ENCODE measurements at places on chromosomes 12 and 14. TPM values are rescaled to one million over a fixed set of nuclear protein-coding genes. Genes with fewer than 3 reads are reported as not detected.

The ENDOU gene
- total RNA-seq: not detected

The LHX5 gene
- 2.1 TPM for total RNA-seq

The KCNK10 gene
- 0.29 TPM for total RNA-seq

The PIANP gene
- total RNA-seq: 5.2 TPM

DNA sequence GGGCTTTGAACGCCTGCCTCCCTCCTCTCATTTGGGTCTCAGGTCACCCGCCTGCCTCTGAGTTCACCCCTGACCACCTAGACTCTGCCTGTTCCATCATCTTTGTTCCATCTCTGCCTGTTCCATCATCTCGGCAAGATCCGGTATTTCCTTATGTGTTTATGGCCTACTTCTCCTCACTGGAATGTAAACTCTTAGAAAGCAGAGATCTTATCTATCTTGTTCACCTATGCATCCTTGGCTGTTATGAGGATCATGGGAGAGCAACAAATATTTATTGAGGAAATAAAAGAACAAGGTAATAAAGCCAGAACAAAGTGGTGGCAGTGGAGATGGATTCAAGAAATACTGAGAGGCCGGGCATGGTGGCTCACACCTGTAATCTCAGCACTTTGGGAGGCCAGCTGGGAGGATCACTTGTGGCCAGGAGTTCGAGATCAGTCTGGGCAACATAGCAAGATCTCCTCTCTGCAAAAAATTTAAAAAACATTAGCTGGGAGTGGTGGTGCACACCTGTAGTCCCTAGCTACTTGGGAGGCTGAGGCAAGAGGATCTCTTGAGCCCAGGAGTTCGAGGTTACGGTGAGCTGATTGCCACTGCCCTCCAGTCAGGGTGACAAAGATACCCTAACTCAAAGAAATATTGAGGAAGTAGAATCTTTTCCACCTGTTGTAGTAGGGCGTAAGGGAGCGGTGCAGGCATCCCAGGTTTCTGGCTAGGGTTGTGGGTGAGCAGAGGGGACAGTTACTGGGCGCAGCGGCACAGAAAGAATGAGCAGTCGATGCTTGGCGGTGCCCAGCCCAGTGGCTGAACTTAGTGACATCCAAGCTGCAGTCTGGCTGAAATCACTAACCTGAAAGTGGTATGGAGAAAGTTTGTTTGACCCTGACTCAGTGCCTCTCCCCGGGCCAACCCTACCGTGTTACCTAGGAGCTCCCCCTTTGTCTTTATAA lies 1.7 kb upstream of the KLC1 start:
- peaks cover 2% of the 10 kb centered on the region for H3K4me1 ChIP-seq
- peaks cover 2% of the 10 kb centered on the region for H3K36me3 ChIP-seq
- H3K27ac ChIP-seq: no peak overlapping the region

DNA sequence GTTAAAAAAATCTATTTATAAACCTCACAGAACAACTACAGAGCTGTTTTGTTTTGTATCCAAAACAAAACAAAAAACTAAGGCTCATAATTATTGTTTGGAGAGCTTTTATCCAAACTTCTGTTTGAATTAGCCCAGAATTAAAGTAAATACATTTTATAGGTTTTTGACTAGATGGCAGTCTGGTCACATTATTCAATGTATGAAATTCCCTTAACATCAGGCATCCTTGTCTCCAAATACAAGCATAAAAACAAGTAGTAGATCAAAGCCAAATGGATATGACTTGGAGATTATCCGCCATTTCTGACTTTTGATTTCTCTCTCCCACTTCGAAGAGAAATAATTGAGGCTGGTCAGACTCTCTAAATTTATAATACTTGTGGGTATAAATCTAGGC lies 63.5 kb downstream of the SLC38A1 start:
- H3K4me1 ChIP-seq: peaks cover 4% of the 10 kb centered on the region
- peaks cover 91% of the 10 kb centered on the region for H3K36me3 ChIP-seq
- no peak for DNase-seq
- H3K27ac ChIP-seq: no peak overlapping the region
- H3K27me3 ChIP-seq: no peaks in the 10 kb centered on the region

GRCh38 chr12:110354172-110354780 lies 49.2 kb downstream of the ANAPC7 start:
- DNase-seq: no peak
- no peaks in the 10 kb centered on the region for H3K27me3 ChIP-seq
- H3K4me3 ChIP-seq: no peak overlapping the region
- no peaks in the 10 kb centered on the region for H3K4me1 ChIP-seq
- peaks cover 17% of the 10 kb centered on the region for H3K36me3 ChIP-seq

- DNase-seq: no peak
- H3K36me3 ChIP-seq: no peaks in the 10 kb centered on the region
- H3K27me3 ChIP-seq: no peaks in the 10 kb centered on the region
- no peaks in the 10 kb centered on the region for H3K4me1 ChIP-seq
Observed at GRCh38 chr12:114743799-114744198, 59.8 kb upstream of the TBX3 start.

DNA sequence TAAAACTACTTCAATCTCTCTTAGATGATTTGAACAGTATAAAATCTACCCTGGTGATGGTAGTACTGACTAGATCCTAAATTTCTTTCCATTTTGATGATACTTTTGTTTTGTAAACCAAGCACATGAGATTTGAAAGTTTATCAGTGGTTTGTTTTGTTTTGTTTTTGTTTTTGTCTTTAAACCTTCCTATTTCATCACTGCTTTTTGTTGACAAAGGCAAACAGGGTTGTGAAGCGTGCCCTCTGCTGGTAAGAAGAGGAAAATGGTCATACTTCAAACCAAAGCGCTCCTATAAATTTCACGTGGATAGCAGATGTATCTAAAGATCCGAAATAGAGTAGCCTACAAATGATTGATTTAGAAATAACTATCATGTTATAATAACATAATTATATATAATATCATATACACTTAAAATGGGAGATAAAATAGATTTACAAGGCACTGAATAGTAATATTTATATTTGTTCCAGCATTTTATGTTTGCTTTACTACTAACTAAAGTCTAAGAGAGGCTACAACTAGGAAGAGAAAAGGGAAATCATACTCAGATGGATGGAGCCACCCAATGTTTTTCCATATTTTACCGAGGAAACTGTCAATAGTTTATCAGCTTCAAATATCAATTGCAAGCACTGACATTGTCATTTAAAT lies 254.0 kb upstream of the USP15 start:
- peak; percentile 43 for DNase-seq
- no peaks in the 10 kb centered on the region for H3K4me1 ChIP-seq
- H3K4me3 ChIP-seq: no peak overlapping the region

DNA sequence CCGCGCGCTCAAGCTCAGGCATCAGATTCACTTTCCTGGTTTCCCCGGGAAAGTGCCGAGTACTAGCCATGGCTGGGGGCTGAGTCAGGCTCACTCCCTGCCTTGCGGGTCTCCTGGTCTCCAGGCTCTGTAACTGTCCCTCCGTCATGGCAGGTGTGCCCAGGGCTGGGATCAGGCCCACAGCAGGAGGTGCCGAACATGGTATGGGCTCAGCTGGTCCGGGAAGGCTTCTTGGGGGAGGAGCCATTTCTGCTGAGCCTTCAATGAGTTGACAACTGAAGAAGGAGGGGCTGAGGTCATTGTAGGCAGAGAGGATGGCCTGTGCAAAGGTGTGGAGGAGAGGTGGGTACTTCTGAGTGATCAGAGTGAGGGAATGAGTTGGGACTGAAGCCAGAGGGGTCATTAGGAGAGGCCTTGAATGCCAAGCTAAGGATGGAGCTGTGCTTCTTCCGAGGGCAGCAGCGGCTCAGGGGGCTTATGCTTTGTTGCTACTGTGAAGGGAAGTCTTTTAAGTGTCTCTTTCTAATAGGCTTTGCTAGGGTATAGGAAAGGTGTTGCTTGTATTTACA lies 769 bp downstream of the EXOC3L4 start:
- no peaks in the 10 kb centered on the region for H3K36me3 ChIP-seq
- no peaks in the 10 kb centered on the region for H3K27me3 ChIP-seq
- no peaks in the 10 kb centered on the region for H3K4me1 ChIP-seq
- H3K27ac ChIP-seq: no peak overlapping the region
- no peak overlapping the region for H3K4me3 ChIP-seq

DNA sequence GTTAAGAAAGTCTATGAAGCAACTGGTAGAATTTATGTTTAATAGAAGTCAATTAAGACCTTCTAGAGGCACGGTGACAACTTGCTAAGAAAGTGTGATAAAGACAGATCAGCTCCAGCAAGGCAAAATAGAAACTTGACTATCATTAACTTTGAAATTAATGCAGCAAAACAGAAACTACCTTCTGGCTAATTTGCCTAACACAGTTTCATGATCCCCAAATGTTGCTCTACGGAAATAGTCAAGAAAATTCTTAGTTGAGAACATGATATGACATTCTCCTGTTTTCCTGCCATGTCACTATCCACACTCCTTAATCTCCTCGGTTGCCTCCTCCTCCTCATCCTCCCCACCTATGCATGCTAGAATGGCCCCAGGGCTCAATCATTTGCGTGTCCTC lies 4.2 kb downstream of the DENND5B start:
- no peak overlapping the region for H3K27ac ChIP-seq
- no peaks in the 10 kb centered on the region for H3K27me3 ChIP-seq
- no peaks in the 10 kb centered on the region for H3K36me3 ChIP-seq
- H3K4me3 ChIP-seq: no peak overlapping the region

GRCh38 chr12:86903159-86903558 lies 647.0 kb upstream of the MGAT4C start:
- H3K27ac ChIP-seq: no peak overlapping the region
- H3K36me3 ChIP-seq: no peaks in the 10 kb centered on the region
- no peak for DNase-seq

GRCh38 chr14:47365233-47365632 lies 310.2 kb downstream of the MDGA2 start:
- peaks cover 6% of the 10 kb centered on the region for H3K4me1 ChIP-seq
- H3K27ac ChIP-seq: no peak overlapping the region
- DNase-seq: no peak
- no peak overlapping the region for H3K4me3 ChIP-seq

DNA sequence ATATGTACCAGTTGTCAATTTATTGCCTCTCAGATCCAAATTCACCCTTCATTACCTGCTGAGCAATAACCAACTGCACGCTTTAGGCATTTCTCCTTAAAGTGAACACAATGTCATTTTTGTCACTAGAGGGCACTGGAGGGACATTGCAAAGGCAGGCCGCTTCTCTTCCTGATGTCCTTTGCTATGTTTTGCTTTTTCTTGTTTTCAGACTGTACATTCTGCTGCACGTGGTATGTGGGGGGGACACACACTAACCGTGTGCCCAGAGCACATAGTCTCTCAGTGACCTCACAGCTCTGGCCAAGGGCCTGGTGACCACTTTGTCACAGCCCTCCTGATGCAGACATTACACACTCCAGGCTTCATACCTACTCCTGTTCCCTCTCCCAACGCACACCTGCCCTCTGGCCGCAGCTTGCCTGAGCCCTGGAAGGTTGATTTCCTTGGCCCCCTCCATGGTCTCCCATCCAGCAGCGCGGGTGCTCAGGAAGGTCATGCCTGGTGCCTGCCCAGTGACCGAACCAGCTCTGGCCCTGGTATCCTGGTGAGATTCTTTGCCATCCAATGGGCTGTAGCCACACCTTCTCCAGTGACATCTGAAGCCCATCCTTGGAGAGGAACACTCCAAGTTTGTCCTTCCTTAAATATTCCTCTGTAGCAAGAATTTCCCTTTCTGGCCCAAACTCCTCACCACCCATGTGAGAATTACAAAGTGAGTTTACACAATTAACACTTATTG lies 39.9 kb downstream of the MYO1H start:
- H3K4me3 ChIP-seq: no peak overlapping the region
- DNase-seq: peak; percentile 40
- H3K4me1 ChIP-seq: no peaks in the 10 kb centered on the region
- no peaks in the 10 kb centered on the region for H3K36me3 ChIP-seq
- no peaks in the 10 kb centered on the region for H3K27me3 ChIP-seq

GRCh38 chr12:121911824-121912585 lies 6.4 kb upstream of the CFAP251 start:
- H3K36me3 ChIP-seq: peaks cover 22% of the 10 kb centered on the region
- H3K4me1 ChIP-seq: no peaks in the 10 kb centered on the region
- no peak for DNase-seq
- no peak overlapping the region for H3K4me3 ChIP-seq
- H3K27ac ChIP-seq: no peak overlapping the region

GRCh38 chr14:97457575-97458085 lies 660.4 kb downstream of the VRK1 start:
- peak overlapping the region; percentile 61 for H3K4me3 ChIP-seq
- H3K27ac ChIP-seq: no peak overlapping the region
- DNase-seq: no peak
- no peaks in the 10 kb centered on the region for H3K27me3 ChIP-seq

DNA sequence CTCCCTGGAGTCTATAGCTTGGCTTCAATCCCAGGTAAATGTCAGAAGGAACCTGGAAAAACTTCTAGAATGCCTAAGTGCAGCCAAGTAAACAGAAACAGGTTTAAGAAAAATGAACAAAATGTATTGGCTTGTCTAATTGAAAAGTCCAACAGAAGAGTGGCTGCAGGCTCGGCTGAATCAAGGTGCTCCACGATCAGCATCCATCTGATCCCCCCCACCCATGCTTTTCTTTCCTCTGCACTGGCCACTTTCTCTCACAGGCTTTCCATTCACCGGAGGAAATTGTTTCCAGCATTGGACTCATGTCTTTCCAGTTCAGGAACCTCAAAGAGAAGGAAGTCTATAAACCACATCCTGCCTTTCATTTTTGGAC lies 42.0 kb upstream of the C14orf180 start:
- no peaks in the 10 kb centered on the region for H3K4me1 ChIP-seq
- no peaks in the 10 kb centered on the region for H3K36me3 ChIP-seq
- H3K4me3 ChIP-seq: no peak overlapping the region
- H3K27me3 ChIP-seq: no peaks in the 10 kb centered on the region

GRCh38 chr12:52929538-52929937 lies 19.4 kb upstream of the KRT18 start:
- H3K4me3 ChIP-seq: no peak overlapping the region
- peaks cover 14% of the 10 kb centered on the region for H3K4me1 ChIP-seq
- H3K27me3 ChIP-seq: no peaks in the 10 kb centered on the region
- H3K27ac ChIP-seq: no peak overlapping the region
- H3K36me3 ChIP-seq: no peaks in the 10 kb centered on the region
- DNase-seq: no peak

DNA sequence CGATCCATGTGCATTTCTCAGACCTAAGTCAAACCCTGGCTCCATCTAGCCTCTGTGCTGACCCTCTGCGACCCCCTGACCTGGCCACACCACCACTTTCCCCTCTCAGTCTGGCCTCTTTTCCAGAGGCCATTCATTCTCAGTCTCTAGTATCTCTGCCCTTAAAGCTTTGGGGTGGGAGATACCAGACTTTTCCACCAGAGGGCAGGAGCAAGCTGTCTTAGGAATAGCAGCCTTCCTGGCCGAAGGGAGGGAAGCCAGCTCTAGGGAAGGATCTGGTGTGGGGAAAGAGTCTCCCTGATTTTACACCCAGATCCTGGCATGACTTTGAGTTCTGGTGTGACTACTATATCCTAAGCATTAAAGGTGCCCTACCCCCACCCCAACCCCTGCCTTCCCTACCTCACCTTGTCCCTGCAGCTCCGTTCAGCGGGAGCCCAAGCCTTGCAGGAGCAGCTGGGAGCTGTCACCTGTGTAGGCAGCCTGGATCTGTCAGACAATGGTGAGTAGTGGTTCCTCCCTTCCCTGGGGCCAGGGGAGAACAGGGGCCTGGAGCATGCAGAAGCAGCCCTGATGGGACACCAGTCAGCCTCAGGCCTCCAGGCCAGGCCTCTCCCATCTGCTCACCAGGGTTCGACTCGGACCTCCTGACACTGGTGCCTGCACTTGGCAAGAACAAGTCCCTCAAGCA lies 6.6 kb downstream of the CARMIL3 start:
- H3K27me3 ChIP-seq: no peaks in the 10 kb centered on the region
- H3K27ac ChIP-seq: no peak overlapping the region
- H3K4me3 ChIP-seq: no peak overlapping the region
- no peaks in the 10 kb centered on the region for H3K4me1 ChIP-seq
